Stimulated activated CD8-positive, alpha-beta memory T cell treated with anti-CD3 and anti-CD28 coated beads, Interleukin-7, amount 100 ng/mL, for 1 hour (primary cell): ENCODE measurements at places on chromosomes 11 and 22.

GRCh38 chr22:19657252-19658056, 56.8 kb upstream of the SEPTIN5 start:
- DNase-seq, result no peak

GRCh38 chr11:61853698-61854169, 25.6 kb downstream of the FADS2 start:
- no peak for DNase-seq

DNA sequence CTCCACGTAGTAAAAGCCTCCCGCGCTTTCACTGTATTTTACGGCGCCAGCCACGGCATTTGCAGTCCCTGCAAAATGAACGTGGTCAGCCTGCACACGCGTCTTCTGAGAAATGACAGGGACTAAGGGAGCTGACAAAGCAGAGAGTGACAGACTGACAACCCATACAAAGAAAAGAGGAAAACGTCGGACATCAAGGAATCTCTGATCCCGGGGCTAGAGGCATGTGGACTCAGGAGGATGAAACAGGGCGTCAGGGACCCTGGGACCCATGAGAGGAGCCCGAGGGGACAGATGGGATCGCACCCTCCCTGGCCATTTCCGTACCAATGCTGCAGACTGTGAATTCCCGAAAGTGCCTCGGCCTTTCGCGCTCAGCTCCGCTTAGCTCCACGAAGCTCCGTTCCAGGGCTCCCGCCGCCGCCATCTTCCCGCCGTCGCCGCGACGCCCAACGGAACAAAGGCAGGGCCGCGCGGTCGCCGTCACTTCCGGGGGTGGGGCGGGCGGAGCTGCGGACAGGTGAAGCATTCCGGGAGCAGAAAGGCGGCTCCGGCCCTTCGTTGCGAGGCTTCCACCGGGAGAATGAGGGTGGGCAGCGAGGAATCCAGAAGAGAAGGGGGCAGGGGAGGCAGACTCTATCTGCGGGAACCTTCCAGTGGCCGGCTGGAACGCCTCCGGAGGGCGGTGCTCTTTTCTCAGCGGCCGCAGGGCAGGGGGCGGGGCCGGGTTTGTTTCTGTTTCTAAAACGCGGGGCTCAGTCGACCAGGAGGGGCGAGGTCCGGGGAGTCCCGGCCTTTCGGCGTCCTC, at the start of gene NUP160:
NUP160 (minus strand) TSS at position 459 of the 808 bp plus-strand sequence; CDS start at position 427, 32 bp downstream.
- peak; percentile 77 for DNase-seq

DNA sequence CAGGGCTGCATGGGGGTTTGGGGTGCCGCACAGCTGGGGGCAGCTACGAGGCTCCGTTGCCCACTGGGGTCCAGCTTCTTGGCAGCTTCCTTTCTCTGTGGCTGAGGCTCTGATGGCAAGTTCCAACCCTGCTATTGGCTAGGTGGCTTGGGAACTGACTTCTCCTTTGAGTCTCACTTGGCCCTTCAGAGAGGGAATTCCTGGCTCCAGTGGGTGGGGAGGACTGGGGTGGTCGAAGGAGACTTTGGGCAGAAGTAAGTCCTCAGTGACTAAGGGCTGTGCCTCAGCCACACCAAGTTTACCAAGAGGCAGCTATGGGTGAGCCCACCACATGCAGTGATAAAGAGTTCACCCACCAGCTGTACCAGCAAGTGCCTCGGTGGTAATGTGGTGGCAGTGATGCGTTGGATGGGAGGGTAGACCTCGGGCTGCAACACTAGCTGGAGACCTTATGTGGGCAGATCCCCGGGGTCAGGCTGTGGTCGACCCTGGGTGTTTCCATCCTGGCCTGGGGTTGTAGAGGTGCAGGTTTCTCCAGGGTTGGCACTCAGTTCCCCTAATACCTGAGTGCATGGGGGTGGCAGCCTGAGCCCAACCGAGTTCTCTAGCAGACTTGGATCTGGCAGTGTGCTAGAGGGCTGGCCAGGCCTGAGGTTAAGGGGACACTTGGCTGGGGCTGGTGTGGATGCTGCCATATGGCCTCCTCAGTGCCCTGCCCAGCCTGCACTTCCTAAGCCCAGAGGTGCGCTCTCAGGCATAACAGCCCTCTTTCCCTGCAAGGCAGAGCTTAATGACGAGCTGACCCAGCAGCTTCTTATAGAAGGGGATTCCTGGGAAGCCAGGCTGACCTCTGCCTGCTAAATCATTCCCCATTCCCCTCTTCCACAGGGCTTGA, 197.0 kb upstream of the CADM1 start:
- DNase-seq, result no peak

- no peak for DNase-seq
These were observed 8.8 kb downstream of the KRTAP5-5 start for GRCh38 chr11:1638344-1638743.

GRCh38 chr11:94139416-94139815, 10.8 kb downstream of the PANX1 start:
- DNase-seq, result no peak

- no peak for DNase-seq
These were observed 31.3 kb downstream of the CEP57 start for GRCh38 chr11:95821640-95822039.
